Daoy (cell line): ENCODE measurements at places on chromosomes 3 and 15. TPM values are rescaled to one million over a fixed set of nuclear protein-coding genes. Genes with fewer than 3 reads are reported as not detected.

PAK6 gene
- 0.12 and 0.57 TPM in 2 replicates for total RNA-seq

GRCh38 chr3:184968115-184968514 is 156.1 kb downstream of the VPS8 start:
- no peak for DNase-seq

GRCh38 chr3:124345845-124346244 is 353.9 kb upstream of the ROPN1 start:
- DNase-seq: no peak

DNA sequence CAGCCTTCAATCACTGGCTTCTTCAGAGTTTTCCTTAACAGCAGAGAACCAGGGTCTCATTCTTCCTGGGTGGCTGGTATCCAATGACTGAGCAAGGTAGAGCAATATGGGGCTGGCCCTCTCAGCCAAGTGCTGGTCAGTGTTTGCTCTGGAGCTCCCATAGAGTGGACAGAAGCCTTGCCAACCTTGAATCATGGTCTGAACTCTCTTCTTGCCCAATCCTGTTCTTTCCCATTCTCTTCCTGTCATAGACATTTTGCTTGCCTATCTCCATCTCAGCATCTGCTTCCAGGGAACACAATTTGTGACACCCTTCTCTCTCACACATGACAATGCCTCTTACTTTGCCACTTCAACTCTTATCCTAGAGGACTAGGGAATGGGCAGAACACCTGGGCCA is 245.6 kb upstream of the PEX5L start:
- no peak for DNase-seq

- DNase-seq: peak; percentile 84
Observed at GRCh38 chr15:71588746-71589145, 221.6 kb upstream of the NR2E3 start.

DNA sequence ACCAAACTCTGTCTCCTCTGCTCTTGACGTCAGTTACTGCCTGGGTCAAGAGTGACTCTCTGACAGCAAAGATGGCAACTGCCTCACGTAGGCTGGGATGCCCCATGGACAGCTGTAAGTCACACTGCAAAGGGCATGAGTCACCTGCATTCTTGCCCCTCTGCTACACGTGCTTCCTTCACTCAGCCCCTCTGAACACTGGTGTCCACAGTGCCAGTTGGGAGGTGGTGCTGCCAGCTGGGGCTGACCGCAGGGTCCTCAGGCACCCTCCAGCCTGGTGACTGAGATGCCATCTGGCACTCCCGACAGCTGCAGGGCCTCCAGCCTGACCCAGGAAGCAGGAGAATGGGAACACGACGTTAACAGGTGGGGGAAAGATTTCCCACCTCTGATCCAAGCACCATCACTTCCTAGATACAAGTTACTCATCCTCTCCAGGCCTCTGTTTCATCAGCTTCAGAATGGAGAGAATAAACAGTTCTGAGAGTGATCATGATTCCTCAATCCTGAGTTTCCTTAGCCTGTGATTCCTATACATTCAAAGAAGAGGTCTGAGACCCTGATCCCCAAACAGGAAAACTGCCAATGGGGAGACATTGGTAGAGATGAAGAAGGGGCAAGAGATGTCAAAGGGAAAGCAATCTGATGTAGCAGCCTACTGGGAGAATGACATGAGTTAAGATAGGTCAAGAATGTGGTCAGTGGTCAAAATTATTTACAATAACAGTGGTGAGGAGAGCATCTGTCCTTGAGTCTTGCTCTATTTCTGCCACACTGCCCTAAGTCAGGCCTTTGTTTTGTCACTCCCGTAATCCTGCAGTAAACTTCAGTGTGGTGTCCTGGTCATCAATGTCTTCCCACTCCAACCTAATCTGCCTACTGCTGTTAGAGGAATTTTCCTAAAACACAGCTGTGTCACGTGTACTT is 86.1 kb upstream of the BCL6 start:
- DNase-seq: peak; percentile 35

DNA sequence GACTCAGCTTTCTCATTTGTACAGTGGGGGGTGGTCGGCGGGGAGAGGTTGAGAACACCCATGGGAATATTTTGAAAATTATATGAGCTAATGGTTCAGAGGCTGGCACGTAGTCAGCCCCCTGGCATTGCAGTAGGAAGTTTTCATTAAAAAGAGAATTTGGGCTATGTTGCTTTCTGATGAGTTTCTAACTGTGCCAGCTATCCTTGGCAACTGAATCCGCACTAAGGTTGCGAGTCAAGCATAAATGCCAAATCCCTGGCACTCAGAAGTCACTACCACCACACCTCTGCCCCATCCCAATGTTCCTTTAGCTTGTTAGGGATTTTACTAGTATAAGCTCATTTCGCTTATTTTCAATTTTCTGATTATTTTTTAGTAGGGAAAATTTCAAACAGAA is 91.6 kb downstream of the DNASE1L3 start:
- no peak for DNase-seq

DNA sequence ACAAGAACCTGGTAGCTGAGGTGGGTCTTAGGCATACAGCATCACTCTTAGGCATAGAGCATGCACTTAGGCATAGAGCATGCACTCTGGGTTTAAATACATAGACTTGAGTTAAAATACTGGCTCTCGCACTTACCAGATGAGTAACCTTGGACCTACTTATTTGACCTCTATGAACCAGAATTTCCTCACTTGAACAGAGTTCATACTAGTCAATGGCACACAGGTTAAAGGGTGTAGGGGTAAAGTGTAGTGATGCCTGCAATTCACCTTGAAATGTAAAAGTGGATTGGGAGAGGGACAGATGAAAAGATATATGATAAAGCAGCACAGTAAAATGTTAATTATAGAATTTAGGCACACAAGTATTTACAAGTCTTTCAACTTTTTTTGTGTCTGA is 1.6 kb downstream of the RUVBL1 start:
- no peak for DNase-seq

- no peak for DNase-seq
Observed at GRCh38 chr15:66749841-66750575, 48.0 kb downstream of the SMAD6 start.

DNA sequence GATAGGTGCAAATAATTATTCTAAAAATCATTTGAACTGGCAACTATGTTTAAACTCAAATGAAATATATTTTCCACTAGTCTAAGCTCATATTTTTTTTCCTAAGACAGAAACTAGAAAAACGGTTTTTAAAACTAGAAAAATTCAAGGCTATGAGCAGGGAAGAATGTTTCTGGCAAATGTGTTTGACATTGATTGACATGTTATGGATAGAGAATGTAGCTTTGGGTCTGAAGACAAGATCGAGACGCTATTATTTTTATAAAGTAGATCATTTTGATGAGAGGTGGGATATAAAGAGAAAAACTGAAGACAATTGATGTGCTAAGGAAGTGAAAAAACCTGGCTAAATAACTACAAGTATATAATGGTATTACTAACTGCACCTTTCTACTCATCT is 415.2 kb downstream of the GABRB3 start:
- DNase-seq: no peak

- DNase-seq: no peak
Observed at GRCh38 chr3:52259448-52259847, 13.9 kb downstream of the PPM1M start.
